ENCODE measurements at places on chromosomes 1 and 21.
A peak's percentile ranks its signal among the peaks of the same experiment; 100 is the strongest.

- DNase-seq = no peak
Measured at GRCh38 chr1:200384818-200385390, 24.9 kb downstream of the ZNF281 start.

GRCh38 chr1:57269630-57270225 lies 154.1 kb downstream of the DAB1 start:
- DNase-seq = no peak

DNA sequence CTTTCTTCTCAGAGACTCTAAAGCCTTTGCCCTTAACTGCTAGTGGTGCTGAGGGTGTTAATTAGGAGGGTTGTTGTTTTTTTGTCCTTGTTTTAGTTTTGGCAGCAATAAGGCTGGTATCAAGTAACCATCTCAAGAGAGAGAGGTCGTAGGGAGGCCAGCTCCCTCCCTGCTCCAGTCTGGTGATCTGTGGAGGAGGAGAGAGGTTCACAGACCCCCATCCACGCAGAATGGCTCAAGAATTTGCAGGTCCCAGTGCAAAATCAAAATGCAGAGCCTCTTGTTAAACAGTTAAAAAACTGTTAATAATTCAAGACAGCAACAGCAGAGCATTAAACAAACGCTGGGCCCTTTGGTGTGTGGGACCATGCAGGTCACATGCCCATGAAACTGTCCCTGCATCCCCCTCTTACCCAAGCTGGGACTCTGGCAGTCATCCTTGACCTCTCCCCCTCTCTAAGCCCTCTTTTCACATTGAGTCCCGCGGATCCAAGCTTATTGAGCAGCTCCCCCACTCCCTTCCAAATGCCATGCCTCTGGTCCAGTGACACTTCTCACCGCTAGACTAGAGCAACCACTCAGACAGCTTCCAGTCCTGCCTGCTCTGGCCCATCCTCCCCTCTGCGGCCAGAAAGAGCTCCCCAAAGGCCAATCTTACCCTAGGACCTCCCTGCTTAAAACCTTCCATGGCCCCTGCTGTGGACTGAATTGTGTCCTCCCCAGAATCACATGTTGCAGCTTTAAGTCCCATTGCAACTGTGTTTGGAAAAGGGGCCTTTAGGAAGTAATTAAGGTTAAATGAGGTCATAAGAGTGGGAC lies 47.7 kb upstream of the RPL11 start:
- DNase-seq = no peak

- DNase-seq = no peak
Measured at GRCh38 chr1:227548119-227548397, 15.3 kb upstream of the ZNF678 start.

DNA sequence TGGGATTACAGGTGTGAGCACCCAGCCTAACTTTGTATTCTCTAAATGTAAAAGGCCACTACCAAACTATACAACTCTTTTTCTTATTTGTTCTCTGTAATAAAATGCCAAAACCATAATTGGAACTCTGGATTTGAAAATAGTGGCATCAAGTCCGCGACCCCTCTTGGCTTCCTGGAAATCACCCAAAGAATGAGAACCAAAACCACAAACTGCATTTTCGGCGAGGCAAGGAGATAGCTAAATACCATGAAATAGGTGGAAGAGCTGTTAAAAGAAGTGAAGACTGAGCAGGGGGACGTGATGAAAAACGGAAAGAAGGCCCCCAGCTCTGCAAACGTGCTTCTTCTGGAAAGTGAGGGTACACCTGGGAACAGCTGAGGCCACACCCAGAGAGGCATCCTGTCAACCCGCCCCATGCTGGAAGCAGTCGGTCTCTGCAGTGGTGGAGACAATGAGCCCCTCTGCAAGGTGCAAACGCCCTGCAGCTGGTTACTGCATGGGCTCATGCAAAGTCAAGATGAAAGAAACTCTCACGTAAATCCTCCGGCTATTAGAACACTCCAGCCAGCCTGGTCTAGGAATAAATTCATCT lies 22.5 kb downstream of the VPS26C start:
- no peak for DNase-seq

GRCh38 chr1:6523566-6523965 lies 30.7 kb downstream of the NOL9 start:
- no peak for DNase-seq

GRCh38 chr1:203504400-203505250 lies 10.7 kb downstream of the OPTC start:
- DNase-seq = peak; percentile 72

GRCh38 chr1:92461364-92462097 lies 25.2 kb downstream of the GFI1 start:
- DNase-seq = no peak

DNA sequence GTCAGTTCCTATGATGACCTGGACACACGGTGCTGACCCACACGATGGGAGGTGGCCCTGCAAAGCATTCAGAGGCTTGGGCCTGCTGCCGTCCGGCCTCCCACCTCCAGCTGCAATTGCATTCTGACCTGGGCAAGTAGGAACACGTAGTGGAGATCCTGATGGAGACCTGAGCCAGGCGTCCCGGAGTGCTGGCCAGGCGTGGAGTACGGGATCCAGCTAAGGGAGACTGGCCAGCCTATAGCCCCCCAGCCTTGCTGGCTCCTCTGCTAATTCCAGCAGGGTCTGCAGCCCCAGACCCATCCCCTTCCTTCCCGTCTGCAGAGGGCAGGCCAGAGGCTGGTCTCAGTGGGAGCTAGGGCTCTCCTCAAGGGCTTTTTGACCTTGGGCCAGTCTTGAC lies 11.2 kb downstream of the CD46 start:
- DNase-seq = no peak

Data from CD4-positive, alpha-beta T cell (primary cell).